NAMALWA (cell line): ENCODE measurements at places on chromosomes 7 and 10.

DNA sequence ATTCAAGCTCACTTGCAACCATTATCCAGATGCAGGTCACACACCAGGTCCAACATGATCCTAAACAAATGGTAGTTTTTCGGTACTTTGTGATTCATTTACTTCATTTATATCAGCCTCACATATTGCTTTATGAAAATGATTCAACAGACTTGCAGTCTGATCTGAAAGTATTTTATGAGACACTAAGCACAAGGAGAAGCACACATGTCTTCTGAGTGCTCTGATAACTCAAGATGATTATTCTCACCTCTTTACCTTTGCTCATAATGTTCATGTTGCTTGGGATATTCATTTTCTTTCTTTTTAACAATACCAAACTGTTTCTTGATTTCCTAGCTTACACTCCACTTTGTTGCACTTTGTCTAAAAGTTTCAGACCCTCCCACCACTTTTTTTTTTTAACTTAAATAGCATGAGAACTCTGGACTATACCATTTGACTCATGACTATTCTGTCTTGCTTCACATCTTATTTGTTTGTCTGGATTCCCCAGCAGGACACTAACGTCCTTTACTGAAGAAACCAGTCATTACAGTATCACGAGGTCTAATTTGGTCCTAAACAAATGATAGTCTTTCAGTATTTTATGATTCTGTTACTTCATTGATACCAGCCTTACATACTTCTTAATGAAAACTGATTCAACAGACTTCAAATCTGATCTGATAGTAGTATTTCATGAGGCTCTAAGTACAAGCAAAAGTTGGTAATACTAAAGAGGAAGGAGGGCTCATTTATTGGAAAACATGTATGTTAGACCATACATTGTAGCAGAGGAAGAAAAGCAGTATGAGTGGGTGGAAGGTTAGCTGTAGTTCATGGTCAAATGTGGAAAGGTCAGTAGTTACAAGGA lies 171.8 kb upstream of the AHR start:
- no peak for DNase-seq

DNA sequence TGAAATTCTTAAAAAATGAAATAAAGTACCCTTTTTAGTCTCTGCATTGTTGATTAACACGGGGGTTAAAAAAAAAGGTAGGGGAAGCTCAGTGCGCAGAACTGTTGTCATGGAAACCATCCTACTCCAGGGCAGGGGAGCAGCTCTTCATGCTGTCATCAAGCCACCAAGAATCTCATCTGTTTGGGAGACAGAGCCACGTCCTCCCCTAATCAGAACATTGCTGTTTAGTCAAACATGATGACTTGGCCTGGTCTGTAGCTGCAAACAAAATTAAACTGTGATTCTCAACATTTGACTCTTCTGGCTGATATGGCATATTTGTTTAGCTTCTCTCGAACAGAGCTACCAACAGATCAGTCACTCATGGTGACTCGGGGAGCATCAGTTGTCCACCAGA lies 254.4 kb upstream of the KLF14 start:
- DNase-seq: no peak

GRCh38 chr10:77702166-77702565 lies 64.6 kb upstream of the KCNMA1 start:
- no peak for DNase-seq

DNA sequence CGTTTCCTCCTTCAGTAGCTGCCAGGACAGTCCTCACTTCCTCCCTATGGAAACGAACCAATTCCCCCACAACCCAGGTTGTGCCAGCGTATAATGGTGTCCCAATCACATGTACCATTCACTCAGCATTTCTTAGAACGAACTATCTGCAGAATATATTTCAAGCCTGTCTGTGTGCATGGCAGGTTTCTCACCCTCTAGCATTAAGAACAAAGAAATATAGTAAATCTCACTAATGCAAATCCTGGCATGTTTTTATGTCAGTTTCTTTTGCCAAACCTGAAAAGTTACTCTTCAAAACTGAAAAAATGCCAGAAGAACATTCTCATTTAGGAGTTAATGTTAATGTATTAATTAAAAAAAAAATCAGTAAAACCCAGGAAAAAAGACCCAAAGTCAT lies 405.9 kb upstream of the KLF6 start:
- DNase-seq: no peak

GRCh38 chr10:120998782-120999285 lies 147.7 kb downstream of the WDR11 start:
- no peak for DNase-seq

- DNase-seq: no peak
These were observed 736 bp upstream of the ITIH5 start for GRCh38 chr10:7667262-7668141.

DNA sequence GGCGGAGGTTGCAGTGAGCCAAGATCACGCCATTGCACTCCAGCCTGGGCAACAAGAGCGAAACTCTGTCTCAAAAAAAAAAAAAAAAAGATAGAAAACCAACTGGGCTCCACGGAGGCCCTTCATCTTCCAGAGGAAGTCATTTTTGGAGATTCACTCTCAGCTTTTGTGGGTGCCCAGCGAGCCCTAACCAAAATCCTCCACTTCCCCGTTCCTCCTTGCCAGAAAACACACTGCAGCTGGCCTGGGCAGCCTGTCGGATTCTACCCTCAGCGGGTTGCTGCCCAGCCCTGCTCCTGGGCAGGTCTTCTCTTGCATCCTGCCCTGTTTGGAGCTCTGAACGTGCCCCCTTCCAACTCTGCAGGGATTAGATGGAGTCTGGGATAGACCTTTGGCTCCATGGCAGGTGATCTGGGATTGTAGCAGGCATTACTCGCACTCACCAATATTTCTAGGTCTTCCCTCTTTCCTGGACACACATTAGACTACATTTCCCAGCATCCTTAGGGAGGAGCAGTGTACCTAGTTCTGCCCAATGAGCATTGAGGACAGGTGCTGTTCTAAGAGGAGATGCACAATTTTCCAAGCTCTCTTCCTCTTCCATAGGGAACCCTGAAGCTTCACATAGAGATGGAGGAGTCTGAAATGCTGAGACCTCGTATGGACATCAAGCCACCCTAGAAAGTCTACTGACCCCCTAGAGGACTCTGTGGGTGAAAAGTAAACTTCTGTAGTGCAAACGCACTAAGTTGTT lies 4.6 kb downstream of the GRID2IP start:
- DNase-seq: no peak

DNA sequence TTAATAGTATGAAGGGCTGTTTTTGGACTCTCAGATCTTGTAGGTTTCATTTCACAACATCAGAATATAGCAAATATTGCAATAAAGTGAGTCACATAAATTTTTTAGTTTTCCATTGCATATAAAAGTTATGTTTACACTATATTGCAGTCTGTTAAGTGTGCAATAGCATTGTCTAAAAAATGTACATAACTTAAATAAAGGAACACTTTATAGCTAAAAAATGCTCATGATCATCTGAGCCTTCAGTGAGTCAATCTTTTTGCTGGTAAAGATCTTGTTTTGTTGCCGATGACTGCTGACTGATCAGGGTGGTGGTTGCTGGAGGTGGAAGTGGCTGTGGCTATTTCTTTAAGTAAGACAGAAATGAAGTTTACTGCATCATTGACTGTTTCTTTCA lies 42.0 kb downstream of the ABCA13 start:
- no peak for DNase-seq

DNA sequence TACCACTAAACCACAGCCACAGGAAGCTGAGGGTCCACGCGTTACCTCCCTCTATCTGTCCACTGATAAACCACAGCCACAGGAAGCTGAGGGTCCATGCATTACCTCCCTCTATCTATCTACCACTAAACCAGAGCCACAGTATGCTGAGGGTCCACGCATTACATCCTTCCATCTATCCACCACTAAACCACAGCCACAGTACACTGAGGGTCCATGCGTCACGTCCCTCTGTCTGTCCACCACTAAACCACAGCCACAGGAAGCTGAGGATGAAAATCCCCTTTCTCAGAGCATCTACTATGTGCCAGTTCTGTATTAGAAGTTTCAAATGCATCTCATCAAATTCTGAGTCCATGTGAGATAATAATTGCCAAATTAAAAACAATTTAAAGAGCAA lies 589.3 kb downstream of the DNAJB6 start:
- no peak for DNase-seq

- no peak for DNase-seq
These were observed 853.5 kb downstream of the KCNMA1 start for GRCh38 chr10:76784076-76784475.

- no peak for DNase-seq
These were observed 107.6 kb downstream of the DIP2C start for GRCh38 chr10:581776-582330.

- DNase-seq: peak; percentile 1
These were observed 156.7 kb downstream of the CDH23 start for GRCh38 chr10:71553432-71553831.

DNA sequence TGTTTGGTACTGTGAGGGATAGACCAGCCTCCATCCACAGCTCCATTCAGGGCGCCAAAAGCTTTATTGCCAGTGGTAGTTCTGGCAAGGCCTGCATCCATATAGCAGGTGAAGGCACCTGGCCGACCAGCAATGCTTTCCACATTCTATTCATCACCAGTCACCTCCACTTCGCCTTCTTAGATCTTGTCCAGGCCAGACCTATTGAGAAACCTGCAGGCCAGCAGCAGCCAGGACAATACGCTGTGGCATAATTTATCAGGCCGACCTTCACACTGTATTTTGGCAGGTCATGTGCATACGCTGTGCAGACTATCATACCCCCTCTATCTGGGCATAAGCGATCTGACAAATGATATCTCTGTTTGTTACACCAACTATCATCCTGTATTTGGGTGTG lies 15.2 kb upstream of the KNDC1 start:
- DNase-seq: no peak

DNA sequence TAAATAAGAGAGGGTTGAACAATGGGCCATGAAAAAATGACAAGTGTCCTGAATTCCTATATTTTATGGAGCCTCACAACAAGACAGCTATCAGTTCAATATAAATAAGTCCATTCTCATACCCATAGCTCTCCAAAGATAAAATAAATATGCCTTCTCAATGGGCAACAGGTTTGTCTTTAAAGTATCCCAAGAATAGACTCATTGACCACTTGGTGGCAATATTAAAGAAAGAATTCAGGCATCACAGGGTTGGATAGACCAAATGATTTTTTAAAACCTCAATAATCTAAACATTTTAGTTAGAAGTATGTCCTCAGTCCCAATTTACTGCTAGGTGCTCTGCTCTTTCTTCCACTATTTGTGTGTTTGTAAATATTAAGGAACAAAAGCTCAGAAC lies 165.1 kb upstream of the WNT16 start:
- no peak for DNase-seq

DNA sequence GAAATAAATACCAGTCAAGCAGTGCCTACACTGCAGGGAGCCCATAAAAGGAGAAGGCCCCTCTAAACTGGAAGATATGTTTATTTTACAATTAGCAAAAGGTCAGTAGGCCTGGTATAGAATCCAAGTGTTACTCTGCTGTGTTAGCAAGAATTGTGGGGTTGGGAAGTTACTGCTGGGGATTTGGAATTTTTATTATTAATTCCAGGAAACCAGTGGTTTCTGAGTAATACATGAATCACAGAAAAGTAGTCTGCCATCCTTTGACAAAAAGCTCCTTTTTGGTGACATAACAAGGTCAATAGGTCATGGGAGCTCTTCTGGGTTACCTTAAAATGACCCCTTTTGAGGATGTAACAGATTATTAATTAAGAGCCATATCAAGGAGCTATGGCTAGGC lies 67.4 kb downstream of the ZNF92 start:
- no peak for DNase-seq

DNA sequence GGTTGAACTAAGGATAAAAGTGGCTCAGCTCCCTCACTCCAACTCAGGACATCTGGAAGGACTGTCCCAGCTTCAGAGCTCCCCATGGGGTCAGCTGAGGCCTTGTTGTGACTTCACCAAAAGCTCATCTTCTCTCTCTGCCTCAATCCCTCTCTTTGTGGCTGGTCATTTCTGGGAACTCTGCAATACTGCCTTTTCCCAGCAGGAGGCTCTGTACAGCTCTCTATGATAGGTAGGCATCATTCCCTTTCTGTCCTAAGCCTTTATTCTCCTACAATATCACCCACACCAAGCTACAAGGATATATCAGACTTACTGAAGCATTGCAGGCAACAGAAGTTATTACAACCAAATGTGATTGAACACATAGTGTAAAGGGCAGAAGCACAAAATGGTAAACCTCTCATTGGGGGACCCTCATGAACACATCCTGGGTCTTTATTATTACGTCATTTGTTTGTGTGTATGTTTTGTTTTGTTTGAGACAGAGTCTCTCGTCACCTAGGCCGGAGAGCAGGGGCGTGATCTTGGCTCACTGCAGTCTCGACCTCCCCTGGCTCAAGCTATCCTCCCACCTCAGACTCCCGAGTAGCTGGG lies 36.7 kb upstream of the PRPS1L1 start:
- DNase-seq: peak; percentile 55

DNA sequence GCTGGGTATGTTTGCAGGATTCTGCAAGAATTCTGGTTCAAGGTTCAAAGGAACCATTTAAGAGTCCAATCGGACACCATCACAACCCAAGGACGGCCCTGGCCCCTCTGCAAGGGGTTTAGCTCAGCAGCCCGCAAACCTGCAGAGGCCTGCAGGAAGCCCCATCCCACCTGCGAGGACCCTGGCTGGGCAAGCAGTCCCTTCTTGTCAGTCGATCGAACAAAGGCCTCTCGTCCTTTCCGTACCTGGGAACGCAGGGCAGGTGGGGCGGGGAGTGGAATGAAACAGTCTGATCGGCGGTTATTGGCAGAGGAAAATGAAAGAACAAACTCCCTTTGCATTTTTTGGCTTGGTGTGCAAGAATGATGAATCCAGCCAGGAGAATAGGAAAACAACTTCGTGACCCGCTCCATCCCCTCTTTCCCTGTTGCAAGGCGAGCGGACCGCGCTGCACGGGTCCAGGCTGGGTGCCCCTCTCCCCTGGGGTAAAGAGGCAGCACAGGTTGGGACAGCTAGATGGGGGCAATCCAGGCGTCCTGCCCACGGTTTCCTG lies 73.7 kb downstream of the INSIG1 start:
- no peak for DNase-seq

- peak; percentile 77 for DNase-seq
These were observed 235.0 kb upstream of the PLPP4 start for GRCh38 chr10:120221873-120222485.

DNA sequence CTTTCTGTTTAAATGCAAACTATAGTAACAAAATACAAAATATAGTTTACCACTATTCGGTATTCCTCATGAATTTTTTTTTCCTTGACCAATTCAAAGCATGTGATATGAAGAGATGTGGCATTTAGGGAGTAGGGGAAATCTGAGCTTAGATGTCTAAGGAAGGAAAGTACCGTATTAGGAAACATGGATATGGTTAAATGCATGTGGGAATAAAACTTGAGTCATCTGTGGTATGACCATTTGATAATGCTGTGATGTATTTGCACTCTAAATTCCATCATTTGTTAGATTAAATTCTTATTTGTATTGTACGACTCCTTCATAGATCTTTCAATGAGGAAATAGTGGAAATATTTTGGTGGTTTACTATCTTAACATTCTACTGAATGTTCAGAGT lies 19.7 kb downstream of the AHR start:
- no peak for DNase-seq

- no peak for DNase-seq
These were observed 13.2 kb downstream of the CCDC7 start for GRCh38 chr10:32459051-32459698.

- DNase-seq: no peak
These were observed 193.9 kb downstream of the AGMO start for GRCh38 chr7:15367897-15368296.
